ENCODE measurements at places on chromosomes 13 and 19. TPM values are rescaled to one million over a fixed set of nuclear protein-coding genes. Genes with fewer than 3 reads are reported as not detected.

Gene PDS5B
- 150 TPM for total RNA-seq

Gene LYL1
- 6.2 TPM for total RNA-seq

Gene SIGLEC8
- total RNA-seq, result not detected

Gene ANGPTL8
- 1.4 TPM for total RNA-seq

Gene COMP
- 0.60 TPM for total RNA-seq

Gene LRFN3
- 5.4 TPM for total RNA-seq

Gene LDLR
- total RNA-seq, result 28.2 TPM

All from camera-type eye (tissue), 1 donor.